ENCODE measurements at places on chromosomes 1 and 21.

GRCh38 chr21:36419996-36420395 is 34.8 kb downstream of the CHAF1B start:
- peak; percentile 87 for DNase-seq

GRCh38 chr1:232269988-232270387 is 359.9 kb downstream of the SIPA1L2 start:
- DNase-seq: no peak

DNA sequence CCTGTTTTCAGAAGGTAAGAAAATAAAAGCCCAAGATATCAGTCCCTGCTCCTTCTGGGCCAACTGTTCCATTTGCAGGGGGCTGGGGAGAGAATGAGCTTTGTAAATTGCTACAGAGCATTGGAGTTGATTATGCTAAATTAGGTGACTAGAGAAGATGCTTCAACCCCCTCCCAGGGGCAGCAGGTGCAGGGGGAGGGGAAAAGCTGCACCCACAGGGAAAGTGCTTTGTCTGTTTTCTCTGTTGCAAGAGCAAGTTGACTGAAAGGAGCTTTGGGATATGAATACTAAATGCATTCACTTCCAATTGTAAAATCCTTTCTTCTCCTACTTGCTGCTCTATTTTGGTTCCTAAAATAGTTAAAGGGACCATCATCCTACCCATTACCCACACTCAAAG is 16.5 kb upstream of the PIGM start:
- no peak for DNase-seq

GRCh38 chr1:152325111-152325510 is at the start of gene FLG:
FLG (minus strand) TSS chr1:152325239; CDS start chr1:152315456, 9,783 bp downstream.
- no peak for DNase-seq

GRCh38 chr1:182823220-182823619 is 15.9 kb upstream of the DHX9 start:
- no peak for DNase-seq

DNA sequence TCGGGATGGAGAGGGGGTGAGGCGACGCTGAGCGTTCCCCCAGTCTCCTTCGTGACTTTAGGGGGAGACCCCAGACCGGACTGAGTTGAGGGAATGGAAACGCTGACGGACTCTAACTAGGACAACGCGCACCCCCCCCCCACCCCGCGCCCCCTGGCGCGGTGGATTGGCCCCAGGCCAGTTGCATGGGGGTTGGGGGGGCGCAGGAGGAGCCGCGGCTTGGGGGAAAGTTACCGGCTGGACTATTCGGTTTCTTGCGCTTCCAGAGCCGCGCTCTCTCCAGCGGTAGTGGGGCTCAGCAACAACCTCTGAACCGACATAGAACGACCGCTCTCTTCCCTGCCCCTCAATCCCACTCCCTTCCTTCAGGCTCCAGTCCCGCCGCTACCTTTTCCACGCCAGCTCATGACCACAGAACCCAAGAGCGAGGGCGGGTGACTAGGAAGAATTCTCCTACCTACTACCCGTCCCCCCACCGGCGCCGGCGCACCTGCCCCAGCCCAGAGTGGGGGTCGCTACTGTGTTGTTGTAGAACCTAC is 694 bp downstream of the ZBTB7B start:
- DNase-seq: no peak

DNA sequence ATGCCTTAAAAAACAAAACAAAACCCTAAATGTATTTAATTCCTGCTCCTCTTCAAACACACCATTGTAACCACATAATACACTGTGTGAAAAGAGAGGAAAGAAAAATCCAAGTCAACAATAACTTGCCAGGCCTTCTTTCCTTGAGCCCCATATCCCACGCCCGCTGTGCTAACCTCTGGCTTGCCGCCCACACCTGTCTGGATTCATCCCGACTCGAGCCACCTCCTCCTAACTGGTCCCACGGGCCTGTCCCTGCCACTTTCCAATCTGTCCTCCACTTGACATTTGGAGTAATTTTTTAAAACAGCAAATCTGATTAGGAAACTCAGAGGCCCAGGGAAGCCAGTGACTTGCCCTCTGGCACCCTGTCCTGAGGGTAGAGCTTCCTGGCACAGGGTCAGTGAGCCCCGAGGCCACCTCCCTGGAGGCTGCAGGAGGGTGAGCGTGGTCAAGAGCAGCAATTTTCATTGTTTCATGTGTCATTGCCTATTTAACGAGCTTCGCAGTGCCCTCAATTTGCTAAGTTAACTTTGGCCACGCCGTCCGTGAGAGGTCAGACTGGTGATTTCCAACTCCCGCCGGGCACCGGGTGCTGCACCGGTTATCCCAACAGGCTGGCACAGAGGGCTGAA is 54.1 kb downstream of the B3GALT5 start:
- no peak for DNase-seq

GRCh38 chr1:53987880-53988279 is 30.1 kb downstream of the LDLRAD1 start:
- peak; percentile 91 for DNase-seq

DNA sequence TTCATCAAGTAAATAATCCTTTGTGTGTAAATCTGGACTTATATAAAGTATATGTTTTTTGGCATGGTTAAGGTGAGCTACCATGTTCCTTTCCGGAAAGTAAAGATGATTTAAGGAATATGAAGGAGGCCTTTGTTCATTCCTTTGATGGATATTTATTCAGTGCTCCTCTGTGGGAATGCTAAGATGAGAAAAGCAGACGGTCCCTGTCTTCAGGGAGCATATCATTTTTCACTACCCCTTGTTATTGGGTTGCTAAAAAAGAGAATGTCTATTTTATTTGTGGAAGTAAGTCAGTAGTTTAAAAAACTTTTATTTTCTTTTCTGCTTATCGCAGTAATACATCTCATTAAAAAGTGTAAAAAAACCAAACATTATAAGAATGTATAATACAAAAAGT is 35.1 kb upstream of the CNN3 start:
- DNase-seq: no peak

GRCh38 chr1:172640111-172640510 is 18.8 kb upstream of the FASLG start:
- DNase-seq: peak; percentile 29

GRCh38 chr21:29287383-29287782 is 11.3 kb upstream of the BACH1 start:
- no peak for DNase-seq

- DNase-seq: no peak
These were observed 6.7 kb downstream of the TRPM2 start for GRCh38 chr21:44360159-44360558.

DNA sequence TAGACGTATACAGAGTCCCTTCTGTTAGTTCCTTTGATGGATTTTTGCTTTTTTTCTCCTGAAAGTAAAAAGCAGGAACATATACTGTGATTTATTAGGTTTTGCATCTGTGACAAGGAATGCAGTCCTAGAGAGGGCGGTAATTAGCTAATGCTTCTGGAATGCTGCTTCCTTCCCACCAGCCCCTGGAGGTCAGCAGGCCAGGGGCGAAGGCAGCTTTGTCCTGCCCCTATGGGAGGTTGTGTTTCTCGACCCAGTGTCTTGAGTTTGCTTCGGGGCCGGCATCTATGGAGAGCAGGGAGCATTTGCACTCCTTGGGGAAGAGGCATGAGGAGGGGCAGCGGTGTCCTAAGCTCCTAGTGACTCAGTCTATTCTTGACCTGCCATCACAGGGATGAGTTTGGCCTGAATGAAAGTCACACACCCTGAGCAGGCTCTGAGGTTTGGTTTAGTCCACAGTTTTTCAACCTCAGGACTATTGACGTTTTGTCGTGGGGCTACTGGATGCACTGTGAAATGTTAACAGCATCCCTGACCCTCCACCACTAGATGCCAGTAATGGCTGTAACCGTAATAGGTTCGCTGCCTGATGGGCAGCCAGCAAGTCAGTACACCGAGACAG is 85.0 kb upstream of the KCNJ15 start:
- peak; percentile 76 for DNase-seq

DNA sequence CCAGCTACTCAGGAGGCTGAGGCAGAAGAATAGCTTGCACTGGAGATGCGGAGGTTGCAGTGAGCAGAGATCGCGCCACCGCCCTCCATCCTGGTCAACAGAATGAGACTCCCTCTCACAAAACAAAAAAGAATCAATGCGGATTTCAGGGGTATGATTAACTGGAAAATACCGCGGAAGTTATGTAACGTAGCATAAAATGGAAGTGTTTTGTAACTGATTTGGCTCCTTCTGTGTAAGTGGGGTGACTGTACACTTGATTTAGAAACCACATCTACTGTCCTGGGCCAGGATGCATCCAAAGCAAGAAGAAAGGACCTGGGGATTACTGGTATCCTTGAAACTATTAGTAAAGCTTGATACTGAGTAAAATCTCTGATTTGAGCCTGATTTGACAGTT is 3.1 kb upstream of the VAMP4 start:
- no peak for DNase-seq

- no peak for DNase-seq
These were observed 20.5 kb upstream of the TENT5B start for GRCh38 chr1:27033043-27033746.

DNA sequence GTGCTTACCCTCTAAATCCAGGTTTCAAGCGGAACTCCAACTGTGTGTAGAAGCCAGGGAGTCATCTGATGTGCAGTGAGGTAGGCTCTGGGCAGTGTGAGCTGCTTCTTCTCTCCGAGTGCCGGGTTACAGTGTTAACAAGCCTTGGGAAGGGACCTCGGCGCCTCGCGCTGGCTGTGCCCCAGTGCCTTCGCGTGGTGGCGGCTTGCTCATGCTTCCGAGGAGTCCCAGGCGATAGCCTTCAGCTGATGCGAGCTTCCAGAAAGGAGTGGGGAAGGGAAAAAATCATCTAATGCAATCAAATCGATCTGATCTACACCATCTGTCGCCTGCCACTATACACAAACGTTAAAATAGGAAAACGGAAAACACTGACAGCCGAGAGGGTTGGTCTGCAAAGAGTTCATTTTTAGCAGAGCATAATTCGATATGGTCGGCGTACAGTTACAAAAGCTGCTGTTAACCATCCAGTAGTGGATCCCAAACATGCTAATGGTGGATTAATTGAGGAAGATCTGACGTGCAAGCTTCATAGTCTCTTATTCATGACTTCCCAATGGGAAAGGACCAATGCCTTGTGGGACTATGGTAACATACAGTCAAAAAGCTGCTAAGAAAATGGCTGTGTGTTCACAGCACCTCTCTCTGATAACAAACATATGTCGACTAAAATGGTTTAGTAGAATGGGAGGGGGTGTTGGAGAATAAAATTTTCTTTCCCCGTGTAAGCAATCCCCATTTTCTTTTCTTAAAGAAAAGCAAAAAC is 128.7 kb upstream of the DPYD start:
- peak; percentile 33 for DNase-seq

- peak; percentile 2 for DNase-seq
These were observed 45.7 kb downstream of the LRRC7 start for GRCh38 chr1:69613414-69613813.

GRCh38 chr1:39529901-39530535 is 38.6 kb downstream of the BMP8A start:
- DNase-seq: no peak

DNA sequence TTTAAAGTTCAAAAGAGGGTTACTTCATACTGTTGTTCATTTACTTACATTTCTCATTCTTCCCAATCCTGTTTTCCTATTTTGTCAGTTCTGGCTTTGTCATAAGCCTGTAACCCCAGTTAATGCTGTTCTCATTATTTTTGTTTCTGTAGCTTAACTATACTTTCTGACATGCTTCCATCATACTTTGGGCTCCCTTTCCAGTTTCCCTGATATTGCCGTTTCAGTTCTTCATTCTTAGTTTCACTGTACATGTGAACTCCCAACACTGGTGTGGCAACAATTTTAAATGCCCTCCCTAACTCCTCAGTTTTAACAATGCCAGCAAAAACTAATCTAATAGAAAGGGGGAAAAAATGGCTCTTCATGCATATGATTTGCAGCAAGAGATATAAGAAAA is 456.7 kb downstream of the LMO4 start:
- no peak for DNase-seq

DNA sequence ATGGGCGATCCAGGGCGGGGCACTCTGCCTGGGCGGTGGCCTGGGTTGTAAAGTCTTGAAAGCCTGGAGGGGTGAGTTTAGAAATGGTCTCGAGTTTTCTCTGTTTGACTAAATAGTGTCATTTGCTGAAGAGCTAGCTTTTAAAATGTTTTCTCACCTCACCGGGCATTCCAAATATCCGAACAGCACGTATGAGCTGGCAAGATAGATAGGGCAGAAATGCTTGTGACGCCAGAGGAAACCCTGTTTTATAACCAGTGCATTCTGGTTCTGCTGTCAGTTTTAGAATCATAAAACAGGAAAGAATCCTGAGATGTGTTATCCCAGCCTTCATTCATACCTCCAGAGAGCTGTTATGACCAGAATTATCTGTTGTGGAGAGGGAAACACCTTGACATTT is 725 bp downstream of the RTCA start:
- no peak for DNase-seq

DNA sequence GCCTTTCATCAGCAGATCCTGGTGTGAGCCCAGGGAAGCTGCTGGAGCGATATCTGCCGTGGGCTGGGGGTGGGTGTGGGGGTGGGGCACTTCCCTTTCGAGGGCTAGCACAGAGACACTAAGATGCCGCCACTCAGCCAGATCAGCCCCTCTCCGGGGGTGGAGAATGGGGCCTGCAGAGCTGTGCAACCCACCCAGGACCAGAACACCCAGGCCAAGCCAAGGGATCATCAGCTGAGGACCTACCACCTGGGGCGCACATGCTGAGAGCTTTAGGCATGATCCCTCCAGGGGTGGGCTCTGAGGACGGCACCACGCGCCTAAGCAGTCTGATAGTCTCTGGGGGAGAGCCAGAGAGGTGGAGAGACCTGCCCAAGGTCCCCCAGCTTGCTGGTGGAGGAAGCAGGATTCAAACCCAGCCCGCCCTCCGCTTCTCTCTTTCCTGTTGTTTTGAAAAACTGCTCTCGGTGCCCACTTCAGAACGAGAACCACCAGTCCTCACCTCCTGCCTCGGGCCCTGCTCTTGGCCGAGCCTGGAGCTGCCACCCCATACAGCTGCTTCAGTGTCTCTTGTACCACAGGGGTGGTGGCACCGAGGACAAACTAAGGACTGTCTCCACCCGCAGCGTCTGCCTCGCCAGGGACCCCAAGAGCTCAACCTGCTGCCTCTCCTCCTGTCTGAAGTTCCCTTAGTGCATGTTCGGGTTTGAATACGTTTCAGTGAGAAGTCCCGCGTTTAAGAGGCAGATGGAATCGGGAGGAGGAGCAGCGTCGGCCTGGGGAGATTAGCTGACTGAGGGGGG is 39.7 kb upstream of the RUNX3 start:
- DNase-seq: no peak

- DNase-seq: peak; percentile 44
These were observed 287.3 kb upstream of the SGIP1 start for GRCh38 chr1:66246351-66247269.

DNA sequence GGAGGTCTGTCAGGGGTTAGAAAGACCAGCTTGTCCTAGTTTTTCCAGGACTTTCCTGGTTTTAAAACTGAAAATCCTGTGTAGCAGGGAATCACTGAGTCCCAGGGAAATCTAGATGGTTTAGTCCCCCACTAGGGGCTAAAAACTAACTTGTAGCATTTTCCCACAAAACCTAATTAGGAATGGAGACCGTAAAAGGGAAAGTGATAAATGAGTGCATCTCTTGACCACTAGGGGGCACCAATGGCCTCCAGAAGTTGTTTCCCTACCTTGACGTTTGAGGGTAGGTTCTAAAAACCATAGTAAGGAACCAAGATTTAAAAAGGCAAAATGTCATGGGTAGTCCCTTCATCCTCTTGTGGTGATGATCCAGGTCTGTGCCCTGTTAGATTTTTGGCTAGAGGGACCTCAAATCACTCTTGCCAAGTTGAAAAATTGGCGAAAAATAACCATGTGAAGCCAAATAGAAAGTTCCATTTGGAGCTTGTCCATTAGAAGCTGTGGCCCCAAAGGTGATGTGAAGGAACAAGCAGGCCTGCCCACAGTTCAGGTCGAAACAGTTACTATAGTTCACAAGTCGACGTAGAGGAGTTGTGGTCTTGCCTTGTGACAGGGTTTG is 24.5 kb downstream of the CLIC6 start:
- DNase-seq: peak; percentile 57

- DNase-seq: no peak
These were observed 210.1 kb downstream of the FGGY start for GRCh38 chr1:59506952-59507351.

All from amniotic epithelial cell (primary cell).